Hematopoietic multipotent progenitor cell (in vitro differentiated cells): ENCODE measurements at places on chromosomes 5 and 9. TPM values are rescaled to one million over a fixed set of nuclear protein-coding genes. Genes with fewer than 3 reads are reported as not detected.

DNA sequence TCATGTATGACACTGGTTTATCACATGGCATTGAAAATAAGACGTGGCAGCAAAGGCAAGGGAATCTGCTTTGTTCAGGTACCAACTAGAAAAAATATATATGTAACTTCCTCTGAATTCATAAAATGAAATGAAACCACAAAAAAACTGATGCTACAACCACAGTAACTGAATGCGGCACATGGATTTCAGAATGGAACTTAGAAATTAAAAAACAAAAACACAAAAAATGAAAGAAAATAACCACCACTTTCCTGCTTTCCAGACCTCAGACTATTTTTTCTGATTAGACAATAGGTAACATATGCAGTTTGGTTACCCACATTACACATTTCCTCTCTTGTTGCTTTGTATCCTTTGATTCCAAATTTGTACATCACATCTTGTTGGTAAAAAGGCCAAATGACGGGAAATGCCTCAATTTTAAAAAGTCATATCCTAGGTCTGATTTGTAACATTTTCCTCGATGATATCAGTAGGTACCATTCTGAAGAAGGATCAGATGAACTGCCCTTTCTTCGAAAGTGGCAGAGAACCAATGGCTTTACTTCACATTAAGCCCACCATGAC lies 18.1 kb upstream of the PDCL start:
- no peak for DNase-seq

The CER1 gene
- under 0.01 TPM for total RNA-seq

GRCh38 chr5:142830241-142831008 lies 60.2 kb downstream of the ARHGAP26 start:
- no peak for DNase-seq

DNA sequence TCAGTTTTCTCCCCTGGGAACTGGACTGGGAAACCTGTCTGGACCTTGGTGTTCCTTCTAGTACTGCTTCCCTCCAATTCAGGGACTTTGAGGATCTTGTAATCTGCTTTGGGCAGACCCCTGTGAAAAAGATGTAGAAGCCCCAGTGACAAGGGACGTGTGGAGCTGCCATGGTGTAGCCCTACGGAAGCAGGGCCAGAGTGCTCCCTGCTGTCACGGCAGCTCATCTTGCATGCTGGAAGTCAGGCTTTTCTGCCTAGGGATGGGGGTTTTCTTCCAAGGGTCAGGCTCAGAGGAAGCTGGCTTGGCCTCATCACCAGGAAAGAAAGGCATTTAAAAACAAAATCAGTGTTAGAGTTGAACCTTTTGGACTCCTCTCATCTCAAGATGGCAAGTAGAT lies 86.4 kb downstream of the AMBP start:
- DNase-seq, result no peak

DNA sequence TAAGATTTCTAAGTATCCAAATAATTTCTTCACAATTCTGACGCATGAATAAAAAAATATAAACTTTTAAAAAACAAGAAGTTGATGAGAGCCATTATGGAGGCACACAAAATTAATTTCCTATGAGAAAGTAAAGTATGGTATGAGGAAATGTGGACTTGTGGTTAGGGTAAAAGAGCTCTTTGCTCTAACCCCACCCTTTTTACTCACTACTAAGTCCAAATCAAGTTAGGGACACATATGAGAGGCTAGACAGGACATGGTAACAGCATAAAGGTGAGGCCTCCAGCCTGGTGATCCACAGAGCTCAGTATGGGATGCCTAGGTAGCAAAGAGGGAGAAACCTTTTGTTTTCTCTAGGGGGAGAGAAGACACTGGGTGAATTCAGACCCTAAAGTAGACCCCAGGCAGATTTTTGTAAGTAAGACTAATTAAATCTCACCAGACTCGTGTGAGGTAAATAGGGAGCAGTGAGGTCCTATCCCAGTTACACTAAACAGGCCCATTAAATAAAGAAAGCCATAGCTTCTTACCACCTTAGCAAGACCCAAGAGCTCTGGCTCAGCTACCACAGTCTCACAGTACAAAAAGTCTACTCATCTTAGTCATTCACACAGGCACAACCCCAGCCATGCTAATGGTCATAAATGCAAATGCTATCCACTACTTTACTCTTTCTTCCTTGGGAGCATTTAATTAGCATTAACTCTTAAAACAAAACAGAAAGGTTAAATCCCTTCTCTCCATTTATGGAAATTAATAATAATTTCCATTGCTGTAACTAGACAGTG lies 42.6 kb downstream of the MLLT3 start:
- no peak for DNase-seq

GRCh38 chr9:136050701-136051452 lies 44.2 kb downstream of the NACC2 start:
- DNase-seq, result no peak

The BRINP1 gene
- not detected for total RNA-seq

DNA sequence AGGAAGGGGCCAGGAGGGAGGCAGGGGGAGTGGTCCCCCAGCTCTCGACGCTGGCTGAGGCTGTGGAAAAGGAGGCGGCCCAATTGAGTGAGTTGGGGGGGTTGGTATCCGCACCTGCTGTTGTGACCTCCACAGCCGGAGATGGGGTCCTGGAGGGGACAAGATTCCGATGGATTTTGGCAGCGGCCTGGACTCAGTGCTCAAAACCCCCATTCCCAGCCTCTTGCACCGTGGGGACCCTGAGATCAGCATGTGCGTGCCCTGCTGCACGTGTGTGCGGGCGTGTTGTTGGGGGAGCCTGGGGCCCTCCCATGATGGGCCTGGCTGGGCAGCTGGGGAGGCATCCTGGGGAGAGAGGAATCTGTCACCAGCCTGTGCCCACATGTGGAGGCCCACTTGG lies 15.0 kb downstream of the CNTFR start:
- DNase-seq, result no peak

The ANKRD18B gene
- total RNA-seq, result under 0.01 TPM

The TRIM14 gene
- 33.4 TPM for total RNA-seq

DNA sequence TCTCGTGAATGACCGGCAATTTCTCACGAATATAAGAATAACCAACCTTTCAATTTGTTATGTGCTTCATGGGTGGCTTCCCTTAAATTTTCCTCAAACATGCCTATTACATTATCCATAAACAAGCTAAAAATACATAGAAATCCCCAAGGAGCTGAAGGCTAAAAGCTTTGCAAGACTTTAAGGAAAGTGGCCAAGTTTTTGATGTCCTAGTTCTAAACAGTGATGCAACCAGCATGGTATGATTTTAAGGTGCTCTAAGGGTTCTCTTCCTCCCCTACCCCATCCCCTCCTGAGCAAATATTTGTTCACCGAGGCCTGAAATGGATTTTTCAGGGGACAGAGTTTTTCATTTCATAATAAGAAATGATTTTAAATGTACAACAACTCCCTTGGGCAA lies 79.8 kb downstream of the RGS7BP start:
- no peak for DNase-seq

The BTNL8 gene
- under 0.01 TPM for total RNA-seq

- DNase-seq, result no peak
These were observed 113.3 kb upstream of the SPATA31D4 start for GRCh38 chr9:81814794-81815464.

DNA sequence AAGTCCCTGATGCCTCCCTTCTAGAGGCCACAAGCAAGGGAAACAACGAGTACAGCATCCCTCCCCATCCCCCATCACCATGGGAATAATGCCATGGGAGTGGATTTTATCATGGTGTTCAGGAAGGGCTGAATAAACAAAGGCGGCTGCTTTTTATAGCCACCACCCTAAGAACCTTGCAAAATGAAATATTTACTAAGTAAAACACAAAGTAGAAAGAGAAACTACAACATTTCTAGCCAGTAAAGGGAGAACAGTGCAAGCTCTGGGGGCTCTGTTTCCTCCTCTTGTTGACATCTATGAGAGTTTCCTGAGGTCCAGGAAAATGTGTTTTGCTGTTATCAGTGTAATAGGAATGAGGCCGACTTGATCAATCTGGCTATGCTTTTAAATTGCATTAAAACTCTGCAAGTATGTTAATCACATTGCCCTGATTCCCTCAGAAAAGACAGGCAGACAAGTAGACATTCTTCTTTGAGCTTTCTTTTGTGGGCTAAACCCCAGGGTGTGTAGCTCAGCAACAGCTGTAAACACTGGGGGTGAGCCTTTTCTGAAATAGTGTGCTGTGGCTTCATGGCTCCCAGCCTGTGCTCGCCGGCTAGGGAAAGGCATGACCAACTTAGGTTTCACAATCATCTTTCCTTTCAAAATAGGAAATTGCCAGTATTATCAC lies 31.1 kb downstream of the SV2C start:
- no peak for DNase-seq

DNA sequence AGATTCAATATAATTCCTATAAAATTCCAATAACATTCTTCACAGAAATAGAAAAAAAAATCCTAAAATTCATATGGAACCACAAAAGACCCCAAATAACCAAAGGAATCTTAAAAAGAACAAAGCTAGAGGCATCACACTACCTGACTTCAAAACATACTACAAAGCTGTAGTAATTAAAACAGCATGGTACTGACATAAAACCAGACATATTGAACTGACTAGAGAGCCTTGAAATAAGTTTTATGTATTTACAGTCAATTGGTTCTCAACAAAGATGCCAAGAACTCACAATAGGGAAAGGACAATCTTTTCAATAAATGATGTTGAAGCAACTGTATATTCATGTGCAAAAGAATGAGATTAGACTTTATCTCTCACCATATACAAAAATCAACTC lies 36.9 kb downstream of the BTNL9 start:
- DNase-seq, result no peak

DNA sequence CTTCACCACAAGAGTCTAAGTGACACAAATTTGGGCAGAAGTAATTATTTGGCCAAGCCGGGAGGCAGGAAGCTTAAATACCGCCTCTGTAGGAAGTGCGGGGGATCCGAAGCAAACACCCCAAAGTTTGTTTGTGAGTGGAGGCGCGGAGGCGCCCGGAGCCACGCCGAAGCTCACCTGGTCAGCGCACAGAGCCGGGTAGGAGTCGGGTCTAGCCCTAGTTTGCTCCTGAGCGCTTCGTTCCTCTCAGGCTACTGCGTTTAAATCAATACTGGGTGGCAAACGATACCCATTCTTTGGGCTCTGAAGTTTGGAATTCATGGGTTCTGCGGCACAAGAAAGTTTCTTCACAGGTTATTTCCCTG lies 855 bp downstream of the MCC start:
- DNase-seq, result no peak

- DNase-seq, result no peak
These were observed 242.6 kb downstream of the DRD1 start for GRCh38 chr5:175201393-175201792.

- DNase-seq, result no peak
These were observed 270.0 kb upstream of the TLE4 start for GRCh38 chr9:79301551-79302391.

DNA sequence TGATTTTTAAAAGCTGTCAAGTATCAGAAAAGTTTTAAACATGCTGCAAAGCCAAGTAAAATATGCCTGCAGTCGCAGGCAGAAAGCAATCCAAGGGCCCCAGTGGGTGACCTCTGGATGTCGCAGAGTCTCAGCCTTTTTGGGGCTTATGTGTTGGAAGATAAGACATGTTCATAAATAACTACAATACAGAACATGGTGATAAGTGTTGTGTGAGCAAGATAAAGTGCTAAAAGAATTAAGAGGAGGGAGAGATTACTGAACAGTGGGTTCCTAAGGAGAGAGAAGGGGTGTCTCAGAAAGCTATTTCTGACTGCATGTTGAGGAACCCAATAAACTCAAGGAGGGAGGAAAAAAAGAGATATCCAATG lies 78.9 kb upstream of the ADRB2 start:
- DNase-seq, result peak; percentile 48

GRCh38 chr9:70422371-70423043 lies 8.1 kb upstream of the KLF9 start:
- DNase-seq, result no peak

DNA sequence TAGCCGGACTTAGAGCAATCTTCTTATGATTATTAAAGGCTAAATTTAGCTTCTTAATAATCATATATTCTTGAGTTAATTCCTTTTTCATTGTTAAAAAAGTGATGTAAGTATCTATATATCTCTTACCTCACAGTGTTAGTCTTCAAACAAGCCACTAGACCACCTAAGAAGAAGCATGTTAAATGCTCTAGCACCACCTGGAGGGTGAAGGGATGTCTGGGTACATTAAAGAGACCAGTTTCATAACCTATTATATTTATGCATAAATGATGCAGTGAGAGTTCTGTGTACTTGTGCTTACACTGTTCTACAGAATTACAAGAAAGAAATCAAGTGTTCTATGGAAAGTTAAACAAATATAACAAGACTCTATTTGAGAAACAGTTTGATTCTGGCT lies 55.9 kb upstream of the SLCO6A1 start:
- DNase-seq, result no peak

- DNase-seq, result no peak
These were observed 250.5 kb downstream of the NR2F1-AS1 start for GRCh38 chr5:93330506-93330905.

The SPINK1 gene
- total RNA-seq, result not detected

The BARHL1 gene
- total RNA-seq, result not detected

- DNase-seq, result no peak
These were observed 444.7 kb downstream of the MED10 start for GRCh38 chr5:5933651-5934050.
